ENCODE measurements at places on chromosomes 1 and 21. TPM values are rescaled to one million over a fixed set of nuclear protein-coding genes. Genes with fewer than 3 reads are reported as not detected.

The TCHH gene
- total RNA-seq = 0.25 TPM

The OR6N1 gene
- total RNA-seq = not detected

The FAM72D gene
- 7.3 TPM for total RNA-seq

The SYTL1 gene
- 0.77 TPM for total RNA-seq

The SPRR2B gene
- total RNA-seq = not detected

The TBCE gene
- 42.0 TPM for total RNA-seq

The ATP1A4 gene
- not detected for total RNA-seq

All from A549 treated with CORT108297 at 1 μM for 4 hours (cell line).